Forelimb muscle (tissue), 1 donor: ENCODE measurements at places on chromosomes 1 and 21. TPM values are rescaled to one million over a fixed set of nuclear protein-coding genes. Genes with fewer than 3 reads are reported as not detected.

GRCh38 chr1:34075576-34075975, 89.5 kb downstream of the CSMD2 start:
- DNase-seq: no peak

GRCh38 chr1:101465941-101466340, 229.1 kb downstream of the S1PR1 start:
- DNase-seq: no peak

GRCh38 chr21:45643021-45643980, at the start of gene PCBP3:
TSS of gene PCBP3 (plus strand) at chr21:45643725. CDS start at chr21:45850086, 206,361 bp downstream.
- DNase-seq: peak; percentile 43

- DNase-seq: no peak
These were observed 735 bp downstream of the TTC13 start for GRCh38 chr1:230977761-230978490.

DNA sequence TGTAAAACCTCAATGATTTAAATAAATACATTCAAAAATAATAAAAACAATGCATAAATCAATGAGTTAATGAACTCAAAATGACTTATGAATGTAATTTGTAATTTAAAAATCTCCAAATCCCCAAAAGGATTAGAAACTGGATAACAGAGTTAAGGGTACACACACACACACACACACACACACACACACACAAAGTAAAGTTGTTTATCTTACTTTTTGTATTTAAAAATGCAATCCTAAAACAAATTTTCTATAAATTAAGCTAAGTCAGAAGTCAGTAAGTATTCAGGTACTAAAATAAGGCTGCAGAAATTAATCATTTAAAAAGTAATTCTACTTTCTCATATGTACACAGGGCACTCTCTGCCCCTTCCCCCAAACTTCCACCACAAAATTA, 1.8 kb downstream of the LRIF1 start:
- no peak for DNase-seq

The HCN3 gene
- polyA plus RNA-seq: 4.3 TPM

The KIF14 gene
- polyA plus RNA-seq: 2.5 TPM

The HENMT1 gene
- 21.4 TPM for polyA plus RNA-seq

The SHE gene
- polyA plus RNA-seq: 9.1 TPM

The IGSF9 gene
- 0.28 TPM for polyA plus RNA-seq

The PDE4B gene
- polyA plus RNA-seq: 16.7 TPM

The TMEM82 gene
- polyA plus RNA-seq: not detected
